ENCODE measurements at places on chromosomes 3 and 15.

DNA sequence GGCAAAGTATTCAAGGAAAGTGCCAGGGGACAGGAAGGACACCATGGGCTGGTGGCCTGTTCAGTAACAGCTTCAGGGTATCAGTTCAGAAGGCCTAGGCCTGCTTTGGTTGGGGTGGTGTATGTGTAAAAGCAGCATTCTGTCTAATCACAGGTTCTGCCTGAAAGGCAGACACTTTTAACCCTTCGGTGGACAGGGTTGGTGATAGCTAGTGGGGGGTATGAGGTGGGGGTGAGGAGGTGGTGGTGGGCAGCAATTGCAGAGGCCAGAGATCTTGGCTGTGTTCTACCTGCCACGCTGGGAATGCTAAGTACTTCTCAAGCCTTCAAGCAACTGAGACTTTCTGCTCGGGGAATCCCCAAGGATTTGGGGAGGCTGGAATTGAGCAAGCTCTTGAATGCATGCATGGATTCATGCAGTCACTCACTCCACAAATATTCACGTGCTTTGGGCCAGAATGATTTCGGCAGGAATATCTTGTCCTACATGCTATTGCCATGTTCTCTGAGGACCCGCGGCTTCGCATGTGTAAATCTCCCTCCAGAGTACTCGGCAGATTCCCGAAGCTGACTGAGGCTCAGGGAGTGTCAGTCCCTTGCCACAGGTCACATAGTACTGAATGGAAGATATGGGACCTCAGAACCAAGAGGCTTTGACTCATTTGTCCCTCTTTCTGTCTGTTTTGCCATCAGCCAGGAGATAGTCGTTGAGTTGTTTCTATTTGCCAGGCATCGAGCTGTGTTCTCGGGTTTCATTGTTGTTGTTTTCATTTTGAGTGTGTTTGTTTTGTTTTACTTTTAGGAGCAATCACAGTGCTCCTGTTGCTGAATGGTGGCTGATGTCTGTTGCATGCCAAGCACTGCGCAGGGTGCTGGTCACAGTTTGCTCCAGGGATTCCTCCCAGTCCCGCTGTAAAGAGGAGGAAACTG lies 65.5 kb downstream of the SMAD3 start:
- no peak for DNase-seq

DNA sequence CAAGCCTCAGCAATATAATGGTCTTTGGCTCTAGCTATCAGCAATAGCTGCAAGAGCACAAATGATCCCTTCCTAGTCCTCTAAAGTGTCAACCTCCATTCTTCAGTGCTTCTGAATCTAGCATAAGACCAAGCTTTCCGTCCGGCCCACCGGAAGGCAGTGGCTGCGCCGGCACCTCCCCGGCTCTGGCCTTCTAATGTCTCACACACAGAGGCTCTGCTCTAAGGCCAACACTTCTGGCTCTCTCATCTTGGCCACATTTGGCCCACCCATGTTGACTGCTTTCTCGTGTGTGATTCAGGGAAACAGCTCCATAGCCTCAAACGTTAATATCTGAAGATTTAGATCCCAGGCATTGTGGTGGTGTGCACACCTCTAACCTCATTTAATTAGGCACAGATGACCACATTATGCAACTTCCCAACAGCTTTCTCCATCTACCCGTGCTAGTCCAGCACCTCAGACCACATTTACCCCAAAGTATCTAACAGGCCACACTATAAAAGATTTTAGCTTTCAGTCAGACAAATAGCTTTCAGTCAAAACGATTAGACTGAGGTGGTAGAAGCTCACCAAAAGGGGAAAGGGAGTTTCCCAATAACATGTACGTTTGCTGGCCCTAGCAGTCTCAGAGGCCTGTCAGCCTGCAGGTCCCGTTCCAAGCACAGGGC lies 19.3 kb downstream of the SLC51A start:
- DNase-seq, result no peak

- no peak for DNase-seq
Measured at GRCh38 chr3:72663429-72663828, 184.8 kb downstream of the SHQ1 start.

DNA sequence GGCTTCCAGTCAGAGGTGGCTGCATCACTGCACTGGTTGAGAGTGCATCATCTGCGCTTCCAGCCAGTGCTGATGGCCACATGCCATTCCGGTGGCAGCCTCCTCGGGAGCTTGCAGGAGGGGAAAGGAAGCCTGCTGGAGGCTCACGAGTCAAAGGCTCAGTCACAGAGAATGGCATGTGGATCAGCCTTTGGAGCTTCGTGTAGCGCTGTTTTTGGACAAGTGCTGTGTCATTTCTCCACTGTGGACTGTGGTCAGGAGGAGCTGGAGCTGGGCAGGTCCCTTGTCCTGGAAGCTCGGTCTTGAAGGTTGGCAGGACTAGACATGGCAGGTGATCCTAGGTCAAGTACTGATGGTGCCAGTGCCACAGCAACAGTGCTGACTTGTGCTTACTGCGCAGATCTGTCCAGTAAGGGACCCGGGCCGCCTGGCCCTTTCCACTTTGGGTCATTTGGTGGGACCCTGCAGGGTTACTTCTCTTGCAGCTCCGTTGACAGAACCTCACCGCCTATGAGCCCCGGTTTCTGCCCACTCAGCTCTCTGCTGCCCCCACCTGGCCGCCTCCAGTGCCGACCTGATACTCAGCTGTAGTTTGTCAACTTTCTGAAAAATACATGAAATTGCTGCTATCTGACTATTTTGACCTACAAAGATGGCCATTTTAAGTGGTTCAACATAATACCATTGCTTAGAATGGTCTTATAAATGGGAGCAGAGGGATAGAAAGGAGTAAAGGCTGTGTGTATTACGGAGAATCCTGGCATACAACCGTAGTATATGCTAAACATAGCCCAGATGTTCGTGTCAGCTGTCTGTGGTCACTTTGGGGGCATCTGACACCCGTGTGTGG lies 27.6 kb upstream of the TRPM1 start:
- DNase-seq, result peak; percentile 78

DNA sequence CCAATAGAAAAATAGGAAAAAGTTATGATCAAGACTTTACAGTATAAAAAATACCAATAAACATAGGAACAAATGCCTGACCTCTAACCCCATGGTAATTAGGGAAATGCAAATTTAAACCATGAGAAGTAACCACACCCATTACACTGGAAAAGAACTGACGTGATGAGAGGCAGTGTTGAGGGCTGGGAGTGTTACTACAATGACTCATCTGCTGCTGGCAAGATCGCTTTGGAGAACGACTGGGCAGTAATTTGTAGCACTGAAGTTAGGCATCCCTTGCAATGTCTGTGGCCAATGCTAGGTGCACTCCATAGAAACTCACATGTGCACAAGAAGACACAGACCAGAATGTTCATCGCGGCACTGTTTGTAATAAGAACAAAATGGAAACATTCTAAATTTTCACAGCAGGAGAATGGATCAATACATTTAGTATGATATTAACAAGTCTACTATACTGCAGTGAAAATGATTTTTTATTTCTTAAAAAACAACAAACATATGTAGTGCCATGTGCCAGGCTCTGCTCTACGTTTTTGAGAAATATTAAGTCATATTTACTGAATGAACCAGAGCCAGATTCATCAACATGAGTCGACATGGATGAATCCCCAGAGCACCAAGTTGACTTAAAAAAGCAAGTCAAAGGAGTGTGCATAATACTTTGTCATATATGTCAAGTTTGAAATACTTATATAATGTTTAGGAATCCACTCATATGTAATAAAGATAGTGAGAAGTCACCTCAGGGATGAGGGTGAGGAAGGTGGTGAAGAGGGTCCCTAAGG lies 37.6 kb upstream of the EPHB3 start:
- DNase-seq, result no peak

All from activated T-cell treated with anti-CD3 and anti-CD28 coated beads, Interleukin-2, amount 50 U/mL, for 1 hour (primary cell).